Cardiac muscle cell (in vitro differentiated cells and primary cell): ENCODE measurements at places on chromosomes 1 and 21.

- DNase-seq = no peak
Observed at GRCh38 chr1:193181985-193182384, 4.4 kb downstream of the B3GALT2 start.

GRCh38 chr21:39022863-39023693 is 160.2 kb downstream of the PSMG1 start:
- DNase-seq = peak; percentile 95

DNA sequence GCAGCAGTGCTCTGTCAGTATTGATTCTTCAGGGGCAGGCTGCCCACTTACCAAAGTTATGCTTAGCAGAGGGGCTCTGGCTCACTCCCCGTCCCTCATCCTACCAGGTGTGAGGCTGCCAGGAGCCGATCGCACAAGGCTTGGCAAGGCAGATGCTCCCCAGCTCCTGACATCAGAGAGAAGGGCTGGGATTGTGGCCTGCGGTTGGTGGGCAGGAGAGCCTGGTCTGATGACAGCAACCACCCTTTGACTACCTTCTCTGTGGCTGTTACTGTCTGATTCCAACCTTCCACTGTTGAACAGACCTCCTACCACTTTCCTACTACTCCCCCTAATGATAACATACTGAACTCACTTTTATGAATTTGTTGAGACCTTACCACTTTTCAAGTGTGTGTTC is 23.7 kb upstream of the WDR26 start:
- DNase-seq = no peak

DNA sequence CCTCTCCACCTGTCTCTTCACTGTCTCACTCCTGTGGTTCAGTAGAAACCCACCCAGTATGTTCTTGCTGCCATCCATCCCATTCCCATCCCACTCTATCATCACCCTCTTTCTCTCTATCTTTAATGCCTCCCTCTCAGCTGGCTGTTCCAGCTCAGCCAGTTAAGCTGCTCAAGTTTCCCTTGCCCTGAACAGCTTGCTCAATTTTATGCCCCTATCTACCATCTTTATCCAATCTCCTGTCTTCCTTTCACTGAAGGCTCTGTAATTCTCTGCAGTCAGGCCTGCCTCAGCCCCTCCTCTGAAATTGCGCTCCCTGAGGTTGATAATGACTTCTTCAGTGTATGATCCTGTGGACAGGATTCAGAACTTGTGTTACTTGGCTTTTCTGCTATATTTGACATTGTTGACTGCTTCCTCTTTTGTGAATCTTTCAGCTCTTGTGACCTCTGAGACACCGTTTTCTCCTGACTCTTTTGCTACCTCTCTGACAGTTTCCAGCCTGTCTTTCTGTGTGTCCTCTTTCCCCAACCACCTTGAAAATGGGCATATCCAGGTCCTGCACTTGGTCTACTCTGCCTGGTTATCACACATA is 13.9 kb upstream of the BCAR3 start:
- no peak for DNase-seq

GRCh38 chr1:70038025-70038424 is 167.4 kb downstream of the LRRC40 start:
- no peak for DNase-seq

- DNase-seq = no peak
Observed at GRCh38 chr1:216368249-216368648, 55.0 kb downstream of the USH2A start.

DNA sequence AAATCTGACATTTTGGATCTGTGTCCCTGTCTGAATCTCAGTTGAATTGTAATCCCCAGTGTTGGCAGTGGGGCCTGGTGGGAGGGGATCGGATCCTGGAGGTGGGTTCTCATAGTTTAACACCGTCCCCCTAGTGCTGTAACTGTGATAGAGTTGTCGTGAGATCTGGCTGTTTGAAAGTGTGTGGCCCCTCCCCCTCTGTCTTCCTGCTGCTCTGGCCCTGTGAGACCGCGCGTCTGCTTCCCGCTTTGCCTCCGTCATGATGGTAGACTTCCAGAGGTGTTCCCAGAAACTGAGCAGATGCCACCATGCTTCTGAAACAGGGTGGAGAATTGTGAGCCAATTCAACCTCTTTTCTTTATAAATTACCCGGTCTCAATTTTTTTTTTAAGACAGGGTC is 25.0 kb downstream of the AGPAT3 start:
- no peak for DNase-seq

DNA sequence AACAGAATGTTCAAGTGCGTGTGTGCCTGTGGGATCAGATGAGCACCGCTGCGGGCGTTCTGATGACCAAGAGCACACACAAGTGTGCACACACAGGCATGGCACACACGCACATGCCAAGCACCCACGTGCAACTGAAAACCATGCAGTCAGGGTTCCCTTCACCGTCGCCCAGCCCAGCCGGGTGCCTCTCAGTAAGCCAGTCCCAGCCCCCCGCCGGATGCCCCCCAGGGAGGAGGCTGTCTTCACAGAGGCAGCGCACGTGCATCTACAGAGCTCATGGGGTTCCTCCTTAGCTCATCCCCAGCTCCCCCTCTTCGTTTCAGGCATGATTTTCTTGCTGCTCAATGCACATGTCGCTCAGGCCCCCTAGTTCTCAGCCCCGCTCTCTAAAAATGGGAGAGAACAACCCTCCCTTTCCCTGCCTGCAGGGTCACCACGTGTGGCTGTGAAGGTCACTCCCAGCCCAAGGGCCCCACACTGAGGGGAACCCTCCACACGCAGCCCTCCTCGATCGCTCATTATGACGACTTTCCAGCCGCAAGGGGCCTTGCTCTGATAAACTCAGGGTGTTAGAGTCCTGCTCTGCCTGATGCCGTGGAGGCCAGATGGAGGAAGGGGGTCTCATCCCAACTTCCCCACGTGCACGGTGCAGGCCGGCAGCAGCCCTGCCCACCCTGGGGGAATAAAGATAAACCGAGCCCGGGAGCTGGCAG is 30.4 kb upstream of the ARHGEF16 start:
- DNase-seq = peak; percentile 45

DNA sequence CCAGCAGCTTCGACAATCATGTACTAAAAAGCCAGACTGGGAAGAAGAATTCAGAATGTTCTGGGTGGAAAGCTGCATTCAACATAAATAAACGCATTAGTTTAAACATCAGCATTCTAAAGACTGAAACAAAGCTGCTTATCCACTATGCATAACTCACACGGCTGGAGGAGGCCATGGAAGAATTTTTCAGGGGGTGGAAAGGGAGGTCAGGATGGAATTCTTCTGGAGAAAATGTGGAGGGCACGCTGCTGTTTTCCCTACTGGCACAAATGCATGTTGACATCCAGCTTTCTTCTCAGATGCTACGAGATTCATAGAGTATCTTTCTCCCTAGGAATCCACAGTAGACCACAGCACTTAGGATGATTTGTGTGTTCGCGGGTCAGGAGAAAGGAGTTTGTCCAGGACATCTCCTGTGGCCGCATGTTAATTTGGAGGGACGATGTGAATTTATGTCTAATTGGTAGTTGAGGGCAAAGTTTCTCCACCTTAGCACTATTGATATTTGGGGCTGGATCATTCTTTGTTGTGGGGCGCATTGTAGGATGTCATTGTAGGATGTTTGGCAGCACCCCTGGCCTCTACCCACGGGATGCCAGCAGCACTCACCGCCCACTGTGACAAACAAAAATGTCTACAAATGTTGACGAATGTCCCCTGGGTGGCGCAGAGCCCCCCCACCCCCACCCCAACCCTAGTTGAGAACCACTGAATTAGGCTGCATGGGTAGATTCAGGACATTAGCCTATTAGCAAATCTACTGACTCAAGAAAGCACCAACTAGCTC is 86.5 kb upstream of the KAZN start:
- no peak for DNase-seq

DNA sequence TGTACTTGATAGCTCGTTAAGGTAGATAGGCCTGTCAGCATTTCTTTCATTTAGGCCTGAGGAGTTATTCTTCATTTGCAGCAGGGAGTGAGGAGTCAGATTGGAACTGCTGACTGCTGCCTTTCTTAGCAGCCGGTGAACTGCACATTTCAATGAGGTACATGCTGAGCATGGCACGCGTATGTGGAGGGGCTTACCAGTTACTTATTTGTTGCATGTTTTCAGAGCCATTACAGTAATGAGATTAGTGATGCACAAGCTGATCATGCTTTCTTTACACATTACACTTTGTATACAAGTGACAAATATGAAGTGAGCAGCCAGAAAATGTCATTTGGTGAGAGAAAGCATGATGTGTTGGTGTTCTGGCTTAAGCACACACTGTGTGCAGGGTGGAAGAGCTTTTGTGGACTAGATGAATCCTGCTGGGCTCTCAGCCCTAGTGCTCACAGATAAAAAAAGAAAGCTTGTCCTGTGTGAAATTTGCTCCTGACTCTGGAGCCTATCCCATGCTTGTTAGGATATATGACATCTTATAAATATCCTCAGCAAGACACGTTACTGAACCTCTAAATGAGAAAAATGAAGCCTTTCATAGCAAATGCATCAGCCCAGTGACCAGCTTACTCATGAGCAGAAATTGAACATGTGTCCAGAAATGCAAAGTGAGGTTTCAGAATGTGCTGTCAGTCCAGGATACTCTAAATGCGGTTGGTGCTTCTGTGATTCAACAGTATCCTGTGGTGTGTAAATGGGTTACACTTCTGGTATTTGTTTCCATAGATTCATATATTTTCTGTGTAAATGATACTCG is 574.7 kb upstream of the ADGRL2 start:
- no peak for DNase-seq

DNA sequence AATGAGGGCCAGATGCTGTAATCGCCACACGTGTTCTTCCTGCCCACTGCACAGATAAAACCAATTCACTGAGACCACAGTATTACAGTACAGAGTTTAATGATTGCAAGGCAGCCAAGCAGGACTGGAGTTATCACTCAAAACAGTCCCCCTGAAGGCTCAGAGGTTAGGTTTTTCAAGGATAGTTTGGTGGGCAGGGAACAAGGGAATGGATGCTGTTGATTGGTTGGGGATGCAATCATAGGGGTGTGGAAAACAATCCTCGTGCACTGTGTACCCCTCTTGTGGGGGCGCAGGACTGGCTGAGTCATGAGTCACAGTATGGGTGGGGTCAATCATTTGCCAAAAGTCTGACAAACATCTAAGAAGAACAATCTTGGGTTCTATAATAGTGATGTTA is 12.4 kb upstream of the USP1 start:
- DNase-seq = no peak

GRCh38 chr1:103525114-103525606 is 339 bp upstream of the RNPC3 start:
- DNase-seq = peak; percentile 75

DNA sequence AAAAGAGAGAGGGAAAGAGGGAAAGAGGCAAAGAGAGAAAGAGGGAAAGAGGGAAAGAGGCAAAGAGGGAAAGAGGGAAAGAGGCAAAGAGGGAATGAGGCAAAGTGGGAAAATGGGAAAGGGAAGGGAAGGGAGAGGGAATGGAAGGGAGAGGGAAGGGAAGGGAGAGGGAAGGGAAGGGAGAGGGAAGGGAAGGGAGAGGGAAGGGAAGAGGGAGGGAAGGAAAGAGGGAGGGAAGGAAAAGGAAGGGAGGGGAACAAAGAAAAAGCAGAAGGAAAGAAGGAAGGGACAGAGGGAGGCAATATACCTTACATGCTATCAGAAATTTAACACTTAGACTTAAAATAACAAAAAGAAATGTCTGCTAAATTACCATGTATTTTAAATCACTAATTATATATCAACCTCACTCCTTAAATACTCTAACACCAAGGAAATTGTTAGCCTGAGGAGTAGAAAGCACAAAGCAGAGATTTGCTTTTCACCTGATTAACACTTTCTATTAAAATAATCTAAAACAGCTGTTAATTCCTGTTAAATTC is 41.8 kb downstream of the DUSP10 start:
- DNase-seq = no peak

DNA sequence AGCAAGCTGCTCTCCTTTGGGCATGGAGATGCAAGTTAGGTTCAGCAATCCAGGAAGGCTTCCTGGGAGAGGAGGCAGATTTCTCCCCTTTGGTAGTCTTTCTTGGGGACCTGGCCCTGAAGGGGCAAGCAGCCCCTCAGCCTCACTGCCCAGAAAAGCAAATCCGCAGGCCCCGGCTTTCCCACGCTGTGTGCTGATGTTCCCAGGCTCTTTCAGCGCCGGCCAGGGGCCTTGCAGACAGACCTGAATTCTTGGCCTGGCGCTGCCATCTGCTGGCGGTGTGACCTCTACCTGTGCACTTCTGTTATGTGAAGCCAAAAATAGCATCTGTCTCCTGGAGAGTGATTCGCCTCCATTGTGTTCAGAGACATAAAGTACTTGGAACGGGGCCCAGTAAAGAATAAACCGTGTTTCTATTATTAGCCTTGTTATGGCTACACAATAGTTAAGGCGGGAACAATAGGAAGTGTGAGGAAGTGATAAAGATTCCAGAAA is 64.8 kb downstream of the ALPL start:
- DNase-seq = peak; percentile 91

- DNase-seq = no peak
Observed at GRCh38 chr21:35026153-35026500, 23.0 kb downstream of the RUNX1 start.

GRCh38 chr21:33964706-33965325 is 49.2 kb upstream of the ATP5PO start:
- no peak for DNase-seq

DNA sequence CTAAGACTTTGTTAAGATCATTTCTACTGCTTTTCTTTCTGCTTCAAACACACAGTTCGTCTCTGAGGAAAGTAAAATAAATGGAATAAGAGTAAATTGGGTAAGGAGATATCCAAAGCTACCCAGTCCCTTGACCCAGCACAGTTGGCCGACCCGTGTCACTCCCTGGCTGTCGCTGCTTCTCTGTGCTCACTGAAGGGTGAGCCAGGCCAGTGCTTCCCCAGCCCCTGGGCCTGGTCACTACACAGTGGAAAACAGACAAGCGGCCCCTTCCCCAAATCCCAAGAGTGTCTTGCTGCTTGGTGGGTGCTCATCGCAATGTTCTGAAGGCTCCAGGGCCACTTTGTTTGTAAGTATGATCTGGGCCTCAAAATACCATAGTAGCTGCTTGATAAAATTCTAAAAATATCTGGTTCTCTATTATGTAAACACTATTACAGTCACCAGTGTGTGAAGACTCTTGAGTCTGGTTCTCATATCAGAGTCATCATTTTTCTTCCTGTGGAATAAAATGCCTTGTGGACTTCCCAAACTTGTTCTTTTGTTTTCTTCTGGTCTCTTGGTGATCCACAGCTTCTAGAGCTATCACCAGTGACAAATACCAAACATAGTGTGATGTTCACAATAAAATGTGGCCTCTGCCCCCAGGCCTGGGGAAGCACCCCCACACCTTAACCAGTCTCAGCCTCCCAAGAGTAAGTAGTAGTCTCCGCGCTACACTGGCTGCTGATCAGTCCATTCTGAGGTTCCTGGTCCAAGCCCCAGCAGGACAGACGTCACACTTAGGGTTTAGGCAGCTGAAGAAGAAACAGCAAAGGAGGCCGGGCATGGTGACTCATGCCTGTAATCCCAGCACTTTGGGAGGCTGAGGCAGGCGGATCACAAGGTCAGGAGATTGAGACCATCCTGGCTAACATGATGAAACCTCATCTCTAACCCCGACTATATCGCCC is 106.2 kb downstream of the DHRS3 start:
- DNase-seq = no peak
